ENCODE measurements at places on chromosomes 3 and 15.

DNA sequence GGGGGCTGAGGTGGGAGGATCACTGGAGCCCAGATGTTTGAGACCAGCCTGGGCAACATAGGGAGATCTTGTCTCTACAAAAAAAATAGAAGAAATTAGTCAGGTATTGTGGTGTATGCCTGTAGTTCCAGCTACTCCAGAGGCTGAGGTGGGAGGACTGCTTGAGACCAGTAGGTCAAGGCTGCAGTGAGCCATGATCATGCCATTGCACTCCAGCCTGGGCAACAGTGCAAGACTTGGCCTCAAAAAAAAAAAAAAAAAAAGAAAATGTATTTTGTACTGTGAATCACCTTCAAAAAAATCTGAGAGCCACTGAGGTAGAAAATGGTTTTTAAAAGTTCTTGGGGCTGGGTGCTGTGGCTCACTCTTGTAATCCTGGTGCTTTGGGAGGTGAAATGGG lies 4.6 kb downstream of the SNX4 start:
- H3K36me3 ChIP-seq, result no peaks in the 10 kb centered on the region
- no peak for DNase-seq
- no peak overlapping the region for H3K27ac ChIP-seq
- H3K4me3 ChIP-seq, result no peak overlapping the region
- no peaks in the 10 kb centered on the region for H3K27me3 ChIP-seq
- H3K4me1 ChIP-seq, result no peaks in the 10 kb centered on the region

DNA sequence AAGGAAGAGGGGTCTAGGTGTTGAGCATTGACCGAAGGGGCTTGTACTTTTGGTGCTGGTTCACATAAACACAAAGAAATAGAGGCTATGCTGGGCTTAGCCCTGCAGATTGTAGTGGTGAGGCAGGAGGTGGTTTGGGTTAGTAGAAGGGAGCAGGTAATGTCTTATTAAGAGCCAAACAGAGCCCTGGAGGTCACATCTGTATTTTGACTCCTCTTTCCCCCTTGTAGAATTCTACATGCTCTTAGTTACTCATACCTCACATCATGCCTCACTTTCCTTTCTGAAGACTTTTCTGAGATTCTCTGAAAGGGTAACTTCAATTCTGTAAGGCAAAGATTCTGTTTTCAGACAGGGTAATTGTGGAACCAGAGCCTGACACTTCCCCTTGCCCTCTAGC lies 16.1 kb upstream of the ZNF80 start:
- H3K36me3 ChIP-seq, result no peaks in the 10 kb centered on the region
- H3K4me3 ChIP-seq, result no peak overlapping the region
- no peak for DNase-seq
- no peak overlapping the region for H3K27ac ChIP-seq

DNA sequence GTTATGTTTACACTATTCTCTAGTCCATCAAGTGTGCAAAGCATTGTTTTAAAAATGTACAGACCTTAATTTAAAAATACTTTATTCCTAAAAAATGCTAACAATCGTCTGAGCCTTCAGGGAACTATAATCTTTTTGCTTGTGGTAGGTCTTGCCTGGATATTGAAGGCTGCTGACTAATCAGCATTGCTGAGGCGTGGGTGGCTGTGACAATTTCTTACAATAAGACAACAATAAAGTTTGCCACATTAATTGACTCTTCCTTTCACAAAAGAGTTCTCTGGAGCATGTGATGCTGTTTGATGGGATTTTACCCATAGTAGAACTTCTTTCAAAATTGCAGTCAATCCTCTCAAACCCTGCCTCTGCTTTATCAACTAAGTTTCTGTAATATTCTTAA lies 384.0 kb upstream of the TGFBR2 start:
- H3K27me3 ChIP-seq, result no peaks in the 10 kb centered on the region
- no peaks in the 10 kb centered on the region for H3K36me3 ChIP-seq
- H3K4me1 ChIP-seq, result no peaks in the 10 kb centered on the region
- H3K27ac ChIP-seq, result no peak overlapping the region

DNA sequence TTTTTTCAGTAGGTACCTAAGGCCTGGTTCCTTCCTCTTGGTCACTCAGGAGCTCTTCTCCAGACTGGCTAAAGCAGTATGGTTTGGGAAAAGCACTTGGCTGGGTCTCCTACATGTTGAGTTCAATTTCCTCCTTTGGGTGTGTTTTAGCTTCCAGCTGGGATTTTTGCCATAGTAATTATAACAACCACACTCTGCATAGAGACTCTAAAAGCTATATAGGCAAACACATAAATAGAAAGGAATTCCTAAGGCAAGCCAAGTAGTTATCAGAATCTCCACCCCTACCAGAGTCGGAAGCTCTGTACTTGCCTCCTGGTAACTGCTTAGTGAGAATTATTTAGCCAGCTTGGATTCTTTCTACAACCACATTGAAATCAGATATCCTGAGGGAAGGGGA lies 48.6 kb downstream of the FOXL2 start:
- DNase-seq, result no peak
- H3K4me1 ChIP-seq, result peaks cover 12% of the 10 kb centered on the region
- no peaks in the 10 kb centered on the region for H3K36me3 ChIP-seq
- H3K4me3 ChIP-seq, result no peak overlapping the region
- no peaks in the 10 kb centered on the region for H3K27me3 ChIP-seq
- peak overlapping the region; percentile 51 for H3K27ac ChIP-seq

GRCh38 chr3:109685084-109686079 lies 348.0 kb upstream of the DPPA4 start:
- H3K4me1 ChIP-seq, result no peaks in the 10 kb centered on the region
- no peaks in the 10 kb centered on the region for H3K36me3 ChIP-seq
- no peaks in the 10 kb centered on the region for H3K27me3 ChIP-seq
- peak overlapping the region; percentile 15 for H3K4me3 ChIP-seq

DNA sequence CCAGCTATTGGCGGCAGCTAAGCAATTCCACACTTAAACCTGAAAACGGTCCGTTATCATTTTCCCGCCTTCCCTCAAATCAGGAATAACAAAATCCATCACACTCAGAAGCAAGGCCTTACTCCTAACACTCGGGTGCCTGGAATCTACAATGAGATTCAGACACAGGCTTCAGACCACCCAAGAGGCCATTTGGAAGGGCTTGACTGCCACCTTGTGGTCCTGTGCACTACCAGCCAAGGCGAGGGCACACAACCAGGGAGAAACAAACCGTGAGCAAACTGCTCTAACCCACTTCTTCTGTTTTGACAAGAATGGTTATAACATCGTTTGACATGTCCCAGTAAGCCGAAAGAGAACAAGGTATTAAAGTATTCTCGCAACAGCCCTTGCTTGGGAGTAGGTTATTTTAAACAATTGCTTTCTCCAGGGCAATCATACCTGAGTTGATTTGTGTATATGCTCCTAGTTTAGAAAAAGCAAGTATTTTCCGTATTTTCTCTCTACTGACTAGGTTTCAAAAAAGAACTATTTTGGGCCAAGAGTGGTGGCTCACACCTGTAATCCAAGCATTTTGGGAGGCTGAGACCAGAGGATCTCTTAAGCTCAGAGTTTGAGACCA lies 40.1 kb upstream of the TAFA4 start:
- no peak overlapping the region for H3K27ac ChIP-seq
- H3K4me1 ChIP-seq, result no peaks in the 10 kb centered on the region
- H3K36me3 ChIP-seq, result peaks cover 19% of the 10 kb centered on the region
- H3K4me3 ChIP-seq, result no peak overlapping the region

GRCh38 chr15:65085990-65086679 lies 9.6 kb downstream of the KBTBD13 start:
- H3K27ac ChIP-seq, result peak overlapping the region; percentile 98
- H3K27me3 ChIP-seq, result no peaks in the 10 kb centered on the region

DNA sequence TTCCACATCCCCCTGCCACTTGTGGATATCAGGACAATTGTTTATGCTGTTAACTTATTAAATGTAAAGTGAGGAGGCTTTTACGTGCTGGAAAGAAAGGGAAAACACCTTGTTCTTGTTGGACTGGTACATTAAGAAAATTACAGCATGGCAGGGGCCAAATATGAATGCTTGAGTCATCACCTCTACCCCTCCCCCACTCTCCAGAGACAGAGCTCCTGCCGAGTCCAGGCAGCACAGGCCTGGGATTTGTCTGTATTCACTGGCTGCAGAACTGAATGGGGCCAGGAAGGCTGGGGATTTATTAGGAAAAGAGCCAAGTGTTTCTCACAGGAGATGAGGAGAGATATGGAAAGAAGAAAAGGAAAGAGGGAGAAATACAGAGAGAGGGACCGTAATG lies 308.9 kb downstream of the EPHB1 start:
- no peak for DNase-seq
- no peak overlapping the region for H3K27ac ChIP-seq
- H3K36me3 ChIP-seq, result no peaks in the 10 kb centered on the region
- H3K27me3 ChIP-seq, result no peaks in the 10 kb centered on the region

- peak overlapping the region; percentile 90 for H3K27ac ChIP-seq
- peaks cover 3% of the 10 kb centered on the region for H3K36me3 ChIP-seq
- peaks cover 100% of the 10 kb centered on the region for H3K4me1 ChIP-seq
- no peak for DNase-seq
Observed at GRCh38 chr15:31352911-31353811, 26.5 kb downstream of the KLF13 start.

GRCh38 chr15:82798531-82799166 lies 7.2 kb downstream of the FSD2 start:
- H3K27me3 ChIP-seq, result no peaks in the 10 kb centered on the region
- DNase-seq, result no peak
- peaks cover 5% of the 10 kb centered on the region for H3K36me3 ChIP-seq
- peaks cover 29% of the 10 kb centered on the region for H3K4me1 ChIP-seq
- H3K4me3 ChIP-seq, result no peak overlapping the region
- H3K27ac ChIP-seq, result peak overlapping the region; percentile 23

DNA sequence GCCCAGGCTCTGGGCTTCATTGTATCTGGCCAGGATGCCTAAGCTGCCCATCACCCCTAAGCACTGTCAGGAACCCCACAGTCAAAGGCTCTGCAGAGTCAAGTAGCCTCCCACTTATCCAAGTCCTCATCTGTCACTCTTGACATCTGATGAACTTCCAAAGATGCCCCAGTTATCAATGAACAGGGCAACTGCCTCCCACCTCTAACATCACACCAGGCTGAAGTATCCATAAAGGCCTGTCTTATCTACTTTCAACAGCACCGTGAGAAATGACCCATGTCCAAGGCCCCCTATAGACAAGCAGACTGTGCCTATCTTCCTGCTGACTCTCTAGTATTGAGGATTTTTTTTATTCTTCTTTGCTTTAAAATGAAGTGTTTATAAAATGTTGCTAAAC lies 56.4 kb downstream of the TRIM69 start:
- H3K27ac ChIP-seq, result no peak overlapping the region
- H3K27me3 ChIP-seq, result no peaks in the 10 kb centered on the region
- H3K4me3 ChIP-seq, result no peak overlapping the region
- no peaks in the 10 kb centered on the region for H3K36me3 ChIP-seq
- H3K4me1 ChIP-seq, result no peaks in the 10 kb centered on the region

GRCh38 chr15:69524814-69525213 lies 72.2 kb downstream of the RPLP1 start:
- H3K4me1 ChIP-seq, result no peaks in the 10 kb centered on the region
- no peak overlapping the region for H3K27ac ChIP-seq
- no peaks in the 10 kb centered on the region for H3K36me3 ChIP-seq
- no peak overlapping the region for H3K4me3 ChIP-seq
- H3K27me3 ChIP-seq, result no peaks in the 10 kb centered on the region

DNA sequence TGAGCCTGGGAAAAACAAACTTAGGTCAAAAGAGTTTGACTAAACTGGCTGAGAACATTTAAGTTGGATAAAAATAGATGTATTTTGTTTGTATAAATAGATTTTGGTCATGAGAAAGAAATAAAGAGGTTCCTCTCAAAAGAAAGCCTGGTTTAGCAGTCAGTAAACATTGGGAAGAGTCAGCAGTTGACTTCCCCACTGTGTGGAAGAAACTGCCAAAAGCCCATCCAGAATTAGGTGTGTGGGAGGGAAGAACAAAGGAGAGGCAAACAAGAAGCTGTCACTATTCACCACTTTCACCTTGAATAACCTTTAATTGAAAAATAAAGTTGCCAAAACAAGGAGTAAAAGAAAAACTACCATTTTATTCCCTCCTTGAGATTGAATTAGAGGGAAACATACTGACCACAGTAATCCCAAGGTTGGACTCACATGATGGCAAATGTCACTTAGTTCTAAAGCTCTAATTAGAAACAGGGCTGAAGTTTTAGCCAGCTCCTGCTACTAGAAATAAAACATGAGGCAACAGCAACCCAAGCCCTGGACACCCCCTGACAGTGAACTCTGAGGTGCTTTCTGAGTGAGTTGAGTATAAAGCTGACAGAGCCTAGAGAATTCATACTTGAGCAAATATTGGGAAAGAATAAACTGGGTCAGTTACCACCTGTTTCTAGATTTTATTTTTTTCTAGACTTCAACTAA lies 139.3 kb downstream of the SERPINI1 start:
- DNase-seq, result no peak
- no peaks in the 10 kb centered on the region for H3K36me3 ChIP-seq
- peak overlapping the region; percentile 65 for H3K27ac ChIP-seq

- no peak overlapping the region for H3K27ac ChIP-seq
- H3K4me3 ChIP-seq, result no peak overlapping the region
- peaks cover 9% of the 10 kb centered on the region for H3K36me3 ChIP-seq
- no peaks in the 10 kb centered on the region for H3K27me3 ChIP-seq
Observed at GRCh38 chr3:183454064-183454463, 25.6 kb upstream of the MCF2L2 start.

- no peak overlapping the region for H3K27ac ChIP-seq
- H3K4me1 ChIP-seq, result no peaks in the 10 kb centered on the region
- no peaks in the 10 kb centered on the region for H3K36me3 ChIP-seq
- no peak overlapping the region for H3K4me3 ChIP-seq
- DNase-seq, result no peak
Observed at GRCh38 chr3:108376026-108376425, 79.7 kb downstream of the HHLA2 start.

- no peaks in the 10 kb centered on the region for H3K4me1 ChIP-seq
- no peak overlapping the region for H3K4me3 ChIP-seq
- no peaks in the 10 kb centered on the region for H3K27me3 ChIP-seq
- no peak for DNase-seq
- H3K36me3 ChIP-seq, result no peaks in the 10 kb centered on the region
- H3K27ac ChIP-seq, result no peak overlapping the region
Observed at GRCh38 chr15:39238443-39238842, 342.4 kb upstream of the THBS1 start.

DNA sequence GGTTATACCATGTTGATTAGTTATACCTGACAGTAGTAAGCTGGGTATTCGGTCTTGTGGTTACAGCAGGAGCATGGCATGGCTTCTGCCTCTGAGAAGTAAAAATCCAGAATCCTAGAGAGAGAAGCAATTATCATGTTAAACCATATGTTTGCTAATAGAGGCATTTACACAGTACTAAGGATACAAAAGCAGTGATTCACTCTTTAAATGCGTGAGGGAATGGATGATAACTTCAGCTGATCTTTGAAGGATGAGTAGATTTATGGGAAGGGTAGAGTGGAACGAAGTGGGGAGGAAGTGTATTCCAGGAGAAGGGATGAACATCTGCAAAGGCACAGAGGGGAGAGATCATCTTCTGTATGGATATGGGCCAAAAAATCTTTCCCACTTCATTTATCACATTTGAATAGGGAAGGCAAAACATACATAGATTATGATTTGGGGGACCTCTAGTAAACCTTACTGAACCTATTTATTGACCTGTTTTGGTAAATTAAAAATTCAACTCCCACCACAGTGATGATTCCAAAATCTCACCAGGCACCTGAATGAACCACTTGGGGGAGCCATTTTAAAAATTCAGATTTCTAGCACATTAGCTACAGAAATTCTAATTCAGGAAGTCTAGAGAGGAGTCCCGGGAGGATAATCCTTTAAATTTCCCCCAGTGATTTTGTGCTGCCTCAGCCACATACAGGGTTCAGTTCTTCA lies 35.1 kb downstream of the IGSF10 start:
- no peaks in the 10 kb centered on the region for H3K36me3 ChIP-seq
- no peaks in the 10 kb centered on the region for H3K27me3 ChIP-seq
- no peak overlapping the region for H3K27ac ChIP-seq
- no peak for DNase-seq
- no peak overlapping the region for H3K4me3 ChIP-seq
